ENCODE measurements at places on chromosomes 12 and 14.

GRCh38 chr12:94872671-94872970 is 130.9 kb downstream of the NDUFA12 start:
- DNase-seq: no peak

GRCh38 chr14:61315313-61315712 is 6.1 kb upstream of the PRKCH start:
- DNase-seq: no peak

DNA sequence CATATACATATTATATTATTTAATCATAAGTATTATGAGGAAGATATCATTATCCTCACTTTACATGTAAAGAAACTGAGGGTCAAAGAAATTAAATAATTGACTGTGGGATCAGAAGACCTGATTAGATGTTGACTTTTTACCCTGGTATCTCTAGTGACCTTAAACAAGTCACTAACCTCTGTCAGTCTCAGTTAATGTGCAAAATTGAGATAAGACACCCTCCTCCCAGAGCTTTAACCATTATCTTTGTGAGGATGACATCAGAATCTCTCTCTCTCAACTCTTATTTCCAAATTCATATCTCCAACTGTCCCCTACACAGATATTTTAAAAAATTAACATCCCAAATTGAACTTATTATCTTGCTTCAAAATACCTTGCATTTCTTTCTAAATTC is 177.8 kb downstream of the KLHL28 start:
- DNase-seq: no peak

DNA sequence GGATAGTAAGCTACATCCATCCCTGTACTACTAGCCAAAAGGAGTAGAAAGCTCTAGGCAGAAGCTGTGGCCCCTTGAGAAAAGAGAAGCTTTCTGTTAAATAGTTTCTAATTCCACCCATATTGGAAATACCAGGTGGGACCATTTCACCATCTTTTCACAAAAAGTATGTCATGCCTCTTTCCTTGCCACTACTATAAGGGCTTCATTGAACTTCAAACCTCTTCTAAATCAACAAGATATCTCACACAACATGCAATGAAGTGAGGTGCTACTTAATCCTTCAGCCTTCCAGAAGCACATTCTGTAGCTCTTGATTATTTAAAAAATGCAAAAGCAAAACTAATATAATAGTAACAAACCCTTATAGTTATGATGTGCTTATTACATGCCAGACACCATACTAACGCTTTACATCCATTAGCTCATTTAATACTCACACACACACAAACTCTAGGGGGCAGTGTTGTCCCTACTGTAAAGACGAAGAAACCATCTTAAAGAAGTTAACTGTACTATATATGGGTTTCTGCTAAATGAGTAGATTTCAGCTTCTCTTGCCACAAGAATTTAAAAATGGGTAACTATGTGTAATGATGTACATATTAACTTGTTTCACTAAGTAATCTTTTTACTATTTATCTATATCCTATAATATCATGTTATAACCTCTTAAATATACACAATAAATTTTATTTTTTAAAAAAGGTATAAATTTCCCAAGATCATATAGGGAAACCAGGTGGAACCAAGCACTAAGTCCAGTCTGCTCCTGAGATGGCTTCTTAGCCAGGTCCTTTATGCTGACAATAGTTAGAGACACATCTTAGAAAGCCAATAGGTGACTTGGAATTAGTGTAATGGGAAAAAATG is 124.4 kb downstream of the RPS29 start:
- peak; percentile 72 for DNase-seq

DNA sequence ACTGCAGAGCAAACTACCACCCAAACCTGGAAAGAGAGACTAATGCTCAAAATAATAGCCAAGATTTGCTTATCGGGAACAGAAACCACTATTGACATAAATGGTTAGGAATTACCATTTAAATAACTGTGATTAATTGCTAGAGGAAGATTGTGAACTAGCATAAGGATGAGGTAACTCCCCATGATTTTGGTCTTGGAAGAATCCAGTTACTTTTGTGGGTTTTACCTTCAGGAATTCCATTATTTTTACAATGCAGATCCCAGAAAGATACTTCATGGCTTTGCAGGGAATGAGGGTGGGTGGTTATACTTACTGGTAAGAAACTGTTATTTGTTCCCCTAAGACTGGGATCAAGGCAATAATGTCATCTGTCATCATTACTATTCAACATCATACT is 652.9 kb upstream of the FLRT2 start:
- peak; percentile 13 for DNase-seq

DNA sequence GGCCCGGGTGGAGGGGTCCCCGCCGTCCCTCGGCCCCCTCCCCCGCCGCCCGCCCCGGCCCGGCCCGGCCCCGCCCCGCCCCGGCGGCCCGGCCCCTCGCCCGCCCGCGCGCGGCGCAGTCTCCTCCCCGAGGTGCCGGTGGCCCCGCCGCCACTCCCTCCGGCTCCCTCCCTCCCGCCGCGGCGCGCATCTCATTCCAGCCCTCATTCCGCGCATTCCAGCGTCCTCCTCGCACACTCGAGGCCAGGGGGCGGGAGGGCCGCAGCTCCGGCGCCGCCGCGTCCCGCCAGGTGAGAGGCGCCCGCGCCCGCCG is at the start of gene TEAD4:
Gene TEAD4 (plus strand): TSS at position 206 of the 313 bp plus-strand sequence.
- peak; percentile 89 for DNase-seq

DNA sequence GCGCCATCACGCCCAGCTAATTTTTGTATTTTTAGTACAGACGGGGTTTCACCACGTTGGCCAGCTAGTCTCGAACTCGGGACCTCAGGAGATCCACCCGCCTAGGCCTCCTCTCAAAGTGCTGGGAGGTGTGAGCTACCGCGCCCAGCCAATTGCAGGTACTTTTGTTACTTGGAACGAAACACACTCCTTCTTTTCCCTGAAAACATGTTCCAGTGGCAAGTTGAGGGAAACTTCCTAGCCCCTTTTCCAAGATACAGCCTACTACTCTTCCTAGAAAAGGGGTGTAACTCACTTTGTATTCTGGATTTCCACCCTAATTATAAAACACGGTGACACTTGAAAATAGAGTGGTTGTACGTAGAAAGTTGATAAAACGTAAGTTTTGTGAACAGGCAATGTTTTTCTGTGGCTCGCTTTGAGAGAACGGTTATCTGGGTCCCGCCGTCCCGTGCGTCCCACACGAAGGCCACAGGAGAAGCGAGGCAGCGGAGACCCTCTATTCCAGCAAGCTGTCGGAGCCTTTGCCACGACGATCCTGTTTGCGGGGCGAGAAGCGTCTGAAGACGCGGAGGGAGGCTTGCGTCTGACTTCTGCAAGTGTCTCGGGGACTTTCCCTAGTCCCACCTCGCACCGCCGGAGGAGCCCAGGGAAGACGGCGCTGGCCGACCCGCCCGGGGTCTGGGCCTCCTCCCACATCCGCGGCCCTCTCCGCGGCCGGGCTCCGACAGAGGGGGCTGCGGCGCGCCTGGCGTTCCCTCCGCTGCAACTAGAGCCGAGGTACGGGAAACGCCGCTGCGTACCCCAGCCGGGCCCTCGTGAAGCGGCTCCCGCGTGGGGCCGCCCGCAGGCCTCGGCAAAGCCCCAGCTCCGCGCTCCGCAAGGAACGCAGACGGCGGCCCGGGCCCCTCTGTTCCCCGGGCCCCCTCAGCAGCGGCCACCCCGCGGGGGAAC is 745 bp downstream of the CDCA4 start:
- no peak for DNase-seq

- no peak for DNase-seq
Measured at GRCh38 chr14:68160779-68161546, 341.4 kb downstream of the RAD51B start.

GRCh38 chr14:100850841-100851585 is 25.1 kb downstream of the MEG3 start:
- no peak for DNase-seq

DNA sequence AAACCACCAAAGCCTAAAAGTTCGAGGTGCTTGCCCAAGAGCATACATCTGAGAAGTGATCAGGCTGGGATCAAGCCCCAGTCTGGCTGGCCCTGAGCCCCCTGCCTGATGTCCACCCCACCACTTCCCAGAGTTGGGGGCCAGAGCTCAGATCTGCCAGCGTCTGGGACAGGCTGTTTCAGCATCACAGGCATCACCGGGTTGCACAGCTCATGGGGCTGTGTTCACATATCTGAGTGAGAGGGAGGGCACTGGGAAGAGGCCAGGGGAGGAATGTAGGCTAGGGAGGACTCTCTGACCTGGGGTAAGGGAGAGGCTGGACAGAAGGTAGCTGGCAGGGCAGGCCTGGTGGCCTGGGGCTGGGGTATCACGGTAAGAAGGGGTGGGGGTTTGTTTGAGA is 6.0 kb downstream of the TGM1 start:
- DNase-seq: no peak

- DNase-seq: no peak
Measured at GRCh38 chr14:104888489-104889374, 23.7 kb downstream of the CEP170B start.

DNA sequence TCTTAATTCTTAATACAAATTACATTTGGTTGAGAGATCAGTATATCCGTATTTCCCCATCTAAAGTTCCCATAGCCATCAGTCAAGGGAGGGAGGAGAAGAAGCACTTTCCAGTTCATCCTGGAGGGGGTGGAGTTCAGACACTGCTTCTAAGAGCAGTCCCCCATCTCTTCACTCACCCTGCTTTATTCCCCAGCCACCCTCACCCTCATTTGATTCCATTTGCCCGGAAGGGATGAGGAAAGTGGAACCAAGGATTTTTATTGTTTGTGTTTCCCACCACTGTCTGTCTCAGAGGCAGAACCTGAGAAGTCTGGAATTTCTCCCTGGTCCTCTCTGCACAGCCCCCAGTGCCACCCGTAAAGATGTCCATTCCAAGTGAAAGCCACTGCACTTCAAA is 134.2 kb upstream of the HIF1A start:
- peak; percentile 86 for DNase-seq

- peak; percentile 14 for DNase-seq
Measured at GRCh38 chr14:28344381-28344780, 422.2 kb upstream of the FOXG1 start.

- no peak for DNase-seq
Measured at GRCh38 chr12:105713606-105714305, 383.3 kb downstream of the C12orf75 start.

- DNase-seq: no peak
Measured at GRCh38 chr14:43872222-43872621, 634.9 kb downstream of the FSCB start.

DNA sequence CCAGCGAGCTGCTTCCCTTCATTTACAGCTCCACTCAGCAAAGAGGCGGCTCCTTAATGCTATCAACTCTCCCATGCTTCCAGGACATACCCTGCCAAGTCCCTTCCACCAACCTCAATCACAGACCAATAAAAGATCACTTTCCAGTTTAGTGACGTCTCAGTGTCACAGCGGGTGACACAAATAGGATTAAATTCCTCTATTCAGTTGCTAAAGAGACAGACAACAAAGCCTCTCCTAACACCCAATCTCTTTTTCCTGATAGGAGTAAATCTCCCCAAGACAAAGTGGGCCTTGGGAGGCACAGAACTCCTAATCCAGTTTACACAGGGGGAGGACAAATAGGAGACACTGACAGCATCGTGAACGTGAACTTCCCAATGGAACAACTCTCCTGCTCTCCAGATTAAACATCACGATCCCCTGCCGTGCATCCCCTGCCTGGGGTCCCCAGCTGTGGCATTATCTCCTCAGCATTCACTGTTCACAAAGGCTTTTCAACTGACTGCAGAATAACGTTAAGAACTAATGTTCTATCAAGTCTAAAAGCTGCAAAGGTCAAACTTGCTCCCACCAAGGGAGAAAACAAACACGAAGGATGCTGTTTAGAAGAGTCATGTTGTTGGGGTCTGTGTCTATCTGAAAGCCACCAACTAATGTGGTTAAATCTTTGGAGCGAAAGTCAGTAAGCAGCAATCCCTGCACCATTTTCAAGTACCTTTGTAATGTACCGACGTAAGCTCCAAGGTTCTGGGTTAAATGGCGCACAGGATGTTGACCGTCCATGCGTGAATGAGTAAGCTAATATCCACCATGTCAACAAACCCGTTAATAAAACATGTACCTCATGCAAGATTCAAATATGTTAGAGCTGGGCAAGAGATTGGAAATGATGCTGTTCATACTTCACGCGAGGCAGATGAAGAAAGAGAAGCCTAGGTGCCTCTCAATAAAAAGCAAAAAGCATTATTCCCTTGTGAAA is 31.5 kb downstream of the TMEM132D start:
- no peak for DNase-seq

- peak; percentile 98 for DNase-seq
Measured at GRCh38 chr12:2890388-2891239, at the start of gene TULP3. TSS of gene TULP3 (plus strand) at chr12:2890891. CDS start at chr12:2890948, 57 bp downstream.

- no peak for DNase-seq
Measured at GRCh38 chr14:103830511-103831270, 16.7 kb downstream of the PPP1R13B start.

DNA sequence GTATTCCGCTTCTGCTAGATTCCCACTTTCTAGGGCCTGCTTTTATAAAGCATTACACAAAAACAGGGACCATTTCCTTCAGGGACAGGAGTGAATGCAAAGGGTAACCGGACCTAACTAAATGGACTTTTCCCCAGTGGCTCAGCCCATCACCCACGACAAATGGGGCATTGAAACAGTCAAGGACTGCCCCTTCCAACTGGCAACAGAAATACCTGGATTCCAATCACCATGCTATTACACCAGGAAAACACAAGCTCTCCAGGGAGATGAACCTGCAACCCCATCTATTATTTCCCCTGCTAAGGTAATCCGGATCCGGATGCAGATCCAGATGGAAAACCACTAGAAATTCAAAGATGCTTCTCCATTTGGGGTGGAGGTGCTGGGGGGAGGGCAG is 1.0 kb downstream of the MPHOSPH9 start:
- DNase-seq: no peak

- DNase-seq: no peak
Measured at GRCh38 chr12:69196302-69197288, 42.8 kb upstream of the CPSF6 start.

GRCh38 chr12:131852551-131853299 is 24.5 kb downstream of the MMP17 start:
- peak; percentile 50 for DNase-seq

DNA sequence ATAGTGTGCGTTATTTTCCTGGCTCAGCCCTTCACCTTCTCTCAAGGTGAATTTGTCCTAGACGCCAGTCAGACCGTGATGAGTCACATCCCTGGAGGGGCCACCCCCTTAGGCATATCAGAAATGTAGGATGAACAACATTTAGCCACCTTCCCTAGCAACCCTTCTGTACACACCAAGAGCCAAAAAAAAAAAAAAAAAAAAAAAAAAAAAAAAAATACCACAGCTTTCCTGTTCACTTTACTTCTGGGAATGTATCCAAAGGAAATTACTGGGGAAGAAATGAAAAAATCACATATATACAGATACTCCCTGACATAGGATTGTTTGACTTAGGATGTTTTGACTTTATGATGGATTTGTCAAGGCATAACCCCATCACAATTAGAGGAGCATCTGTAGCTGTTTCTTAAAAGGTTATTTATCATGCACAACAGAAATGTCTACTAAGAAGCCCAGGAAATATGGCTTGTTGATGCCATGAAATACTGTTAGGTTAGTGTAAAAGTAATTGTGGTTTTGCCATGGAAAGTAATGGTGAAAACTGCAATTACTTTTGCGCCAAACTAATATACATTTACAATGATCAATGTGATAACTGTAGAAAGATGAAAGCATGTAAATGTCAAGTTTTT is 68.2 kb upstream of the BDKRB2 start:
- peak; percentile 90 for DNase-seq

GRCh38 chr12:95571369-95571768 is 20.1 kb upstream of the USP44 start:
- DNase-seq: no peak

Measured in fibroblast of upper back skin (primary cell).